ENCODE measurements at places on chromosomes 12 and 14. TPM values are rescaled to one million over a fixed set of nuclear protein-coding genes. Genes with fewer than 3 reads are reported as not detected.

The LRRC43 gene
- total RNA-seq, result 1.1 TPM

GRCh38 chr12:81759190-81760051, at the start of gene PPFIA2:
PPFIA2 (minus strand) TSS chr12:81759350.
- no peak for DNase-seq

DNA sequence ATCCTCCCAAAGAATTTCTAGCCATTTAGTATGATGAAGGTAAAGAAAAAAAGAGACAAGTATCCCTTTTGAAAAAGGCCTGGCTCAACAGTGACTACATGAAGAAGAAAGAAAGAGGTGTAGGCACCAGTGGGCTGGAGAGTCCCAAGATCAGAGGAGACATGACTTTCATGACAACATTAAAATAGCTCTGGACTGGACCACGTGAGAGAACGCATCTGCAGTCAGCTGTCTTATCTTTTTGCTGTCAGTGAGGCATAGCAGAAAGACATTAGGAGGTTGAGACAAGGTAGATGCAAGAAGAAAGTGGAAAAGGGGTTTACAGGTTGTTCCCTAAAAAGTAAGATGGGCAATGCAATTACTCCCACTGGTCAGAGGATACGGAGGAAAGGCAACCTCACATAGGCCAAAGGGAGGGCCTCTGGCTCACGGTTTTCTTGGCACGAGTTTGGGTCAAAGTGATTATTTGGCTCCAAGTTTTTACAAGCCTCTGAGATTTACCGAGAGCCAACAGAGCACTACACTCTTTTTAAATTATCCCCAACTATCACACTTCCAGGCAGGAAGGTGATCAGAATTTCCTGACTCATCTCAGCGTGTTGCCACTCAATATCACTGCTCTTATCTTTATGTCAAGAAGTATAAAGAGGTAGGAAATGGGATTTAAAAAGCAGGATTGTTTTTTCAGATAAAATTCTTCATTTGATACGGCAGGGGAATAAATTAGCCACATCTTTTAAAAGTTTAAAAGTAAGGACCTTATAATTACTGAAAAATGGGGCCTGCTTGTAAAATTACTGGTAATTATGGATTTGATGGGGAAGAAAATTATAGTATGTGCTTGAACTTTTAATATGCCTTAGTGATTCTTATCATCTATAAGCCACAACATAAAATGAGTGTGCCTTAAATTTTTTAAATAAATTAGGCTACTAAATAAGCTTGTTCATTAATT, 29.2 kb downstream of the TMTC1 start:
- no peak for DNase-seq

The TRHDE gene
- total RNA-seq, result 0.02 TPM

The TAS2R31 gene
- 4.8 TPM for total RNA-seq
